Activated CD4-positive, CD25-positive, alpha-beta regulatory T cell treated with anti-CD3 and anti-CD28 coated beads, Interleukin-2, amount 50 U/mL, for 24 hours (primary cell): ENCODE measurements at places on chromosomes 5 and 9.

DNA sequence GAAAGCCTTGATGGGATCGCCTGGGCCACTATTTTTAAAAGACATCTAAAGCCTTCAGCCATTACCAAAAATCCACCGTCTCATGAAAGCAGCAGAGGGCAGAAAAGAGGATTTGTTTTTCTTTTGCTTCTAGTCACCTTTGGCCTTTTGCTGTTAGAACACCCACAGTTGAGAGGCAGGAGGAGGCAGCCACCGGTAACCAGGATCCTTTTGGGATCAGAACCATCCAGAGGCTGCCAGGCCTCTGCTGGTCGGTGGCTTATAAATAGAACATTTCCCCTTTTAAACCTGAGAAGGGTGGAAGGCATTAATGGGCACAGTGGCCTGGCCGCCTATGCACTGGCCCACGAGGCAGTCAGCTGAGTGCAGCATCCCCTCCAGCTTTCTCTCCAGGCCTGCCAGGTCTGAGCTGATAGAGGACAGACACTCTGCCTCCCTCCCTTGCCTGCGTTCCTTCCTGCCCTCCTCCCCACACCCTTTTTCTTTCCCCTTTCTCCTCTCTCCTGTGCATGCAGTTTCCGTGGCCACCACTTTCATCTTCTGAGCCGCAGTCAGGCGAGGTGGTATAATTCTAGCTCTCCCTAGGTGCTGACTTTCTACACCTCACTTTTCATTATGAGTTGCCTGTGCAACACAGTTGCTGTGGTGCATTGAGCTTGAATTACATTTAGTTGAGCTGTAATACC is 253.4 kb downstream of the ARHGAP26 start:
- ATAC-seq, result peak; percentile 62

DNA sequence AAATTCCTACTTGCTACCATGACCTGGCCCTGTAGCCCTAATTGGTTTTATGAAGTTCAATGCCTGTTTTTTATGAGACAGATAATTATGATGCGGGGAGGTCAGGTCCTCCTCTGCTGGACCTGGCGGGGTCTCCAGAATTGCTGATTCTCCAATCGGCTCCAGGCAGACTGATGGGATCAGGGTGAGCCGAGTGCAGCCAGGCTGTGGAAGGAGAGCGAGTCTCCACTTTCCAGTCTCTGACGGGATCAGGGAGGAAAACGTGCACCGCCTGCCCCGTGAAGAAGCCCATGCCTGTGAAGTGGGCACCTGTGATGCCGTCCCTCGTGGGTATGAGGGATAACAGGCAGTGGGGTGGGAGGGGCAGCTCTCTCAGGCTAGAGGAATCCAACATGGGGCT is 71.5 kb upstream of the HSPA9 start:
- no peak for ATAC-seq

DNA sequence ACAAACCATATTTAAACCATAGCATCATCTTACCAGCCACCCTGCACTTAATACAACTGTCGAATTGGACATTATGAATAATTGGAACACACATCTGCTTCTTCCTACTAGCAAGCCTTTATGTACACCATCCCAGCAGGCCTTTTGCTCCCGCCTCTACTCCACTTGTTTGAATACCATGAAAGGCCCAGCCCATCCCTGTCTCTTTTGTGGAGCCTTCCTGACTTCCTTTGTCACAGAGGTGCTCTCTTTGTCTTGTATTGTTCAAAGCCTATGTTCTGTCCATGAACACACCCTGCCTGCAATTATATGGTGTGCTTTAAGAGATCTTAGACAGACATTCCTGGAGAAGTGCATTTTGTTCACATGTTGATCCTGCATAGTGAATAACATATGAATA is 465.7 kb downstream of the DIRAS2 start:
- ATAC-seq, result no peak

DNA sequence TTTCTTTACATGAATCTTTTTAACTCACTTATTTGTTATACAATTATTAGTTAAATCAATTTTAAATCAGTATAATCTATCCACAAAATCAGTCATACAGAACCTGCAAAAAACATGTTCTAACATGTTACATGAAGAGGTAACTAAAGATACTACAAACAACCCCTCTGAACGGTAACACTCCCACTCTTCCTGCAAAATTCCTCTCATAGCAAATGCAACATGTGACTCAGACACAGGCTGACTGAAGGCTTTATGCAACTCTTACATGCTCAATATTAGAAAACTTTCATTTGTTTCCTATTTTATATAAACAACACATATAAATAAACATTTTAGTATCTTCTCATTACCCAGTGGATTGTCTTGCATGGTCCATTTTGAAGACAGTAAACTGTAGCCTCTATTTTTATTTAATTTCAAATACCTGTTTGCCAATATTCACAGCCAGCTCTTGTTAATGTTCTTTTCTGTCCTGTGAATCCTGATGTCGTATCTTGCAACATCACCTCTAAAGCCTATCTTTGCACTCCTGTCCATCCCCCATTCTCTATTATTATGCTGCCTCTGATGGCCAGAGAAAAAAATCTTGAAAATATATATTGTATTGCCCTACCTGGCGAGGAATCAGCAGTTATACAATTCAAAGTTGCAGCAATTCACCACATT is 100.5 kb upstream of the CCDC152 start:
- no peak for ATAC-seq

- no peak for ATAC-seq
These were observed 17.3 kb downstream of the RNF130 start for GRCh38 chr5:180054226-180054625.

GRCh38 chr5:137360607-137361006 is 138.5 kb downstream of the SPOCK1 start:
- ATAC-seq, result no peak

GRCh38 chr9:98810102-98810842 is 2.8 kb downstream of the GALNT12 start:
- ATAC-seq, result no peak

DNA sequence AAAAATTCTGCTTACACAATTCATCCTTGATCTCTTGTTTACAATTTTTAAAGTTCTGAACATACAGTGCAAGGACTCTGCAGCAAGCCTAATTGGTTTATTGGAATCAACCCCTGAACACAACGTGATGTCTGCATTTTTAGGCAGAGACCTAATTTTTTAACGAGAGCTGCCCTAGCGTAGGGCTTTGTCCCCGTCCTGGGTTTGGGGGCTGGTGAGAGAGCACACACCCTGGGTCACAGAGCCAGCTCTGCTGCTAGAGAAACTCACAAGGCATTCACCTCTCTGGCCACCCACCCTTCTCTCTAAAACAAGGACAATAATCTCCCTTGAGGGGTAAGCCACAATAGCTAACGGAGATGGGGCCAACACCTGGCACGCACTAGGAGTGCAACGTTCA is 28.2 kb downstream of the SH3PXD2B start:
- ATAC-seq, result no peak

DNA sequence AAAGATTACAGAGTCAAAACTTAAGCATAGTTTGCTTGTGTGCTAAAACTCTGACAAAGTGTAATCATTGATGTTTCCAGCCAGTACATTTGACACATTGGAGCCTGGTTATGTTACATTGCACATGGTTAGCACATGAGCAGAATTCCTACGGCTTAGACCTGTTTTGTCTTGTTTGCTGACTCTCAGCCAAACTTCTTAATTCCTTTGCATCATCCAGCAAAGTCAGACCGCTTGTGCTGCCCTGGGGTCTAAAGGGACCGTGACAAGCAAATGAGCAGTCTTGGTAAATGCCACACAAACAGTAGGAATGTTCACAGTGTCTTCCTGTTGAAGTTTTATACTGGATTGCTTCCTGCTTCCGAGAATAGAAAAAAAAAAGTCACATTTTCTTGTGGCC is 72.0 kb upstream of the ENTREP1 start:
- no peak for ATAC-seq

DNA sequence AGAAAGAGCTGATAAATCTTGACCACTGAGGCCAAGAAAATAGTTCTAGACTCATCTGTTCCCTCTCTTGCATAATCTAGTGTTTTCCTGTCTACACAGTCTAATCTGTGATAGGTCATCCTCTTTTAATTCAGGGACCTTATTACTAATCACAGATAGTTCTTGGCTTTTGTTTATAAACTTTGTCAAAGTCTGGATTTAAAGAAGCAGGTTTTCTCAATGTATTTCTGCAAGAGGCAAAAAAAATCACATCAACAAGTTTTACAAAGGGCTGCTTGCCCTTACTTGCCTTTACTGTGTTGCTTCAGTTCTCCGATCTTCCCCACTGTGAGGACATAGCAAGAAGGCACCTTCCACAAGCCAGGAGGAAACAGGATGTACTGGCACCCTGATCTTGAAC is 43.9 kb upstream of the MTAP start:
- no peak for ATAC-seq

- no peak for ATAC-seq
These were observed 163.4 kb downstream of the GAS1 start for GRCh38 chr9:86783884-86784283.

GRCh38 chr5:418162-419121 is 24.5 kb upstream of the EXOC3 start:
- ATAC-seq, result peak; percentile 14
